ENCODE measurements at places on chromosomes 6 and 20.

- no peak for DNase-seq
Measured at GRCh38 chr6:33905071-33905609, 101.3 kb upstream of the MLN start.

GRCh38 chr6:100664274-100665040 is 199.7 kb upstream of the SIM1 start:
- DNase-seq: no peak

DNA sequence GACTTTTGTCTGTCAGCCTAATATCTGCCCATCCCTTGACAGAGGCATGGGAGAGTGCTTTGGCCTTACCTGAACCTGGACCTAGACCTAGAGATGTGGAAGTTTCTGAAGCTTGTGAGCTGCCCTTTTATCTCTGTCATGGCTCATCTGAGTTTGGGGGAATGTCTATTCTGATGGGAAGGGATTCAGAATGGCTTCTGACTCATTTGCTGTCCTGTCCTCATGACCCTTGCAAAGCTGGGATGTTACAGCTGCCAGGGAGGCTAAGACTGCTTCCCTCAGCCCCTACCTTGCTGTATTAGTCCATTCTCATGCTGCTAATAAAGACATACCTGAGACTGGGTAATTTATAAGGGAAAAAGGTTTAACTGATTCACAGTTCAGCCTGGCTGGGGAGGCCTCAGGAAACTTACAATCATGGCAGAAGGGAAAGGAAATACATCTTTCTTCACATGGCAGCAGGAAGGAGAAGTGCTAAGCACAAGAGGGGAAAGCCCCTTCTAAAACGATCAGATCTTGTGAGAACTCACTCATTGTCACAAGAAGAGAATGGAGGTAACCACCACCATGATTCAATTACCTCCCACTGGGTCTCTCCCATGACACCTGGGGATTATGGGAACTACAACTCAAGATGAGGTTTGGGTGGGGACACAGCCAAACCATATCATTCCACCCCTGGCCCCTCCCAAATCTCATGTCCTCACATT is 252.2 kb downstream of the ERMARD start:
- no peak for DNase-seq

DNA sequence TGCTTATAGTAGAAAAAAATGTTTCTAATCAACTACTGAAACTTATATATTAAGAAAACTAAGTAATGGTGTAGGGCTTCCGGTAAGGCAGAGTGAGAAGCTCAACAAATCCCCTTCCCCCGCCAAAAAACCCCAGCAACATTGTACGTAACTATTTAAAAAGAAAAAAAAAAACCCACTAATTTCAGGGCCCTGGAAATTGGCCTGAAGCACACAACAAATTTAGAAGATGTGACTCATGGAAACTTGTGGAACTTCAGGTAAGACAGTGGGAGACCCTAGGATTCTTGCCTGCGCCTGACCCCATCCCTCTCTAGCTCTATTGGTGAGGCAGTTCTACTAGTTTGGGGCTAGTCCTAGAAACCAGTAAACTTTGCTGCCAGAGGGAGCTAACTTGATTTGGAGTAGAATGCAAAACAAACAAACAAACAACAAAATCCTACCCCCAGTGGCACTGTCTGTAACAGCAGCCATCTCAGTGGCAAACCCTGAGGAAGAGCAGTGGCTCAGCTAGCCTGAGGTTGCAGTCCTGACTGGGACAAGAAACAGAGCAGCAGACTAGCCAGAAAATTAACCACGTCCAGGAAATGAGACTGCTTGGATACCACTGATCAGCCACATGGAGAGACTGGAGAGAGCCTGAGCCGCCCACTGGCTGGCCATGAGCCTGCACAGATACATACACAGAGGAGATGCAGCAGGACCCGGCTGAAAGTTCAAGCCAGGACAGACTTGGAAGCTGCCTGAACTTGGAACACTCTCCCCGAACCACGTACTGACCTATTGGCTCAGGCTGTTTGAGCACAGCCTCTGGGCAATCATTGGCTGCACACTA is 135.1 kb downstream of the TBXT start:
- no peak for DNase-seq

DNA sequence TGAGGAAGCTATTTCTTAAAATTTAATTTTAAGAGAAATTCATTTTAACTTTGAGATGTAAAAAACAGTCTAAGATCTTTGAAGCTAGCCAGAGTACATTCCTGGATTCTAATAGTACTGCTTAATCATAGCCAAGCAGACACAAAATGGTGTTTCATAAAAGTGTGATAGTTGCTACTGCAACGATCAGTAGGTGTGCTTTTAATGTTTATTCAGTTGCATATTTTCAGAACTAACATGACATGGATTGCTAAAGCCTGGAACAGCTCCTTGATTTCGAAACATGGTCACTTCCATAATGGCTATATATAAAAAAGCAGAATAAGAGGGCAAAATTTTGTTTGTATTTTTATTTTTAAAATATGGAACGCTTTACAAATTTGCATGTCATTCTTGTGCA is 35.5 kb downstream of the SESN1 start:
- peak; percentile 39 for DNase-seq

DNA sequence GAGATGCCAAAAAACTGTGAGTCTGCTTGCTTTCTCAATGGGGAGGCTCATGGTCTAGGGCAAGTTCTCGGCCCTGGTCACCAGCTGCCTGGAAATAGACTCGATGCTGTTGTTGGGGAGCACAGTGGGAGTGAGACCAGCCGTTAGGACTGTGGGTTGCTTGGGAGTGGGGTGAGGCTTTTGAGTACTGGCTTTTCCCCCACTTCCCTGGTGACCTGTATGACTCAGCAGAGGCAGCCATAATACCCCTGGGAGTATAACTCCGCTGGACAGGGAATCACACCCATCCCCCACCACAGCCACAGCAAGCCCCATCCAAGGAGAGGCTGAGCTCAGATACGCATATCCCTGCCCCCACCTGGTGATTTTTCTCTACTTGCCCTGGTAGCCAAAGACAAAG is 48.9 kb upstream of the OGFRL1 start:
- no peak for DNase-seq

GRCh38 chr20:50434321-50434652 is 75.9 kb upstream of the PTPN1 start:
- DNase-seq: no peak

GRCh38 chr6:143822584-143823024 is 20.5 kb upstream of the LTV1 start:
- no peak for DNase-seq

DNA sequence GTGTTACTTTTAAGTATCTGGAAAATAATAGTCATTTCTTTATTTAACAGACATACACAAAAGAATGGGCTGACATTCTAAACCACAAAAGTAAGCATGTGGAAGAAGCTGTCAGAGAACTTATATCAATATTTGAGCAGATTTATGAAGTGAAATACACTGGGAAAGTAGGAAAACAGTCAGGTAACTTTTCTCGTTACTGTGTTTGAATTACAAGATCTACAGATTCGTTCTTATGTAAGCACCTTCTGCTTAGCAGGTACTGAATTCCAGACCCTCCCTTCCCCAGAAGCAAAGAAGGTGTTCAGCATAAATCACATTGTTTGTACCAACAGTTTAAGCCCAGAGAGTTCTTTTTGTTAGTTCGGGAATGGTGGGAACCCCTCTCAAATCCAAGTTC is 88.0 kb downstream of the DNAH8 start:
- no peak for DNase-seq

GRCh38 chr6:146423452-146423851 is 120.2 kb upstream of the RAB32 start:
- no peak for DNase-seq

GRCh38 chr20:22775671-22776139 is 191.3 kb upstream of the FOXA2 start:
- DNase-seq: peak; percentile 38

DNA sequence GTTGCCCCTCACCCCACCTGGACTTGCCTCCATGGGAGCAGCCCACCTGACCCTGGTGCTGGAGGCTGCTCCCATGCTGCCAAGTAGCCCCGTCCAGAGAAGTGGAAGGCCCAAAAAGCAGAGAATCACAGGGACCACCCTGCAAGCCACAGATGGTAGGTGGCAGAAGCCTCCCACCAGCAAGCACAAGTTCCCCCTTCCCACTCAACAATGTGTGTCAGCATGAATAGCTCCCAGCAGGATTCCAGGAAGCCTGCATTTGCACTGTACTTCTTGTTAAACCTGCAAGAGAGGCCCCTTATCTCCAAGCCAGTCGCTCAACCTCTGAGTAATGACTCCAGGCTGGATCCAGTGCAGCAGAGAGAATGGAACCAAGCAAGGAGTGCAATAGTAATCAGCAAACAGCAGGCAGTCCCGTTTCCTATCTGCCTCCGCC is 180.8 kb upstream of the CST7 start:
- DNase-seq: no peak

DNA sequence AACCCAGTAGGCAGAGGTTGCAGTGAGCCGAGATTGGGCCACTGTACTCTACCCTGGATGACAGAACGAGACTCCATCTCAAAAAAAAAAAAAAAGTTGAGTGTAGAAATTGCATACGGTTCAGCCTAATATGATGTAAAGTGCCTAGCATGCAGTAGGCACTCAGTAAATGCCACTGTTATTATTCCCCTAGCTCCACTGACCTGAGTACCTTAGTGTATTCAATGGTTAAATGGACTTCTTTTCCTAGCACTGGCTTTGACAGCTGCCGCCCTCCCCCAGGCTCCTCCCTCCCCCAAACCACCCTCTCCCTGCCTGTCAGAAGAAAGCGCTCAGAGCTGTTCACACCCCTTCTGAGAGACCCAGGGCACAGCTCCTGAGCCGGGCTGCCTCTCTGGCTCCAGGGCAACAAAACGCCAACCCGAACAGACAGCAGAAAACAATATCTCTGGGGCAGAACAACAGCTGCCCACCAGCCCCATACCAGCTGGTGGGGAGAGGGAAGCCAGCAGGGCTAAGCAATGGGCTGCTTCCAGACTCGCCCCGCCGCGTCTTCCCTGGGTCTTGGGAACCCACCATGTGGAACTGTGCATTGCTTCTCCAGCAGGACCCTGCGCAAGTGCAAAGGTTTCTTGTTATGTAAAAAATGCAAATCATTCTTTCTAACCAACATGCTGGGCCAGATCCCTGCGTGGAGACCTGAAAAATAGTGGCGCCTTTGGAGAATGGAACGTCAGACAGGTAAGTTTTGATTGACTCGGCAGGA is 4.5 kb downstream of the CPNE5 start:
- no peak for DNase-seq

DNA sequence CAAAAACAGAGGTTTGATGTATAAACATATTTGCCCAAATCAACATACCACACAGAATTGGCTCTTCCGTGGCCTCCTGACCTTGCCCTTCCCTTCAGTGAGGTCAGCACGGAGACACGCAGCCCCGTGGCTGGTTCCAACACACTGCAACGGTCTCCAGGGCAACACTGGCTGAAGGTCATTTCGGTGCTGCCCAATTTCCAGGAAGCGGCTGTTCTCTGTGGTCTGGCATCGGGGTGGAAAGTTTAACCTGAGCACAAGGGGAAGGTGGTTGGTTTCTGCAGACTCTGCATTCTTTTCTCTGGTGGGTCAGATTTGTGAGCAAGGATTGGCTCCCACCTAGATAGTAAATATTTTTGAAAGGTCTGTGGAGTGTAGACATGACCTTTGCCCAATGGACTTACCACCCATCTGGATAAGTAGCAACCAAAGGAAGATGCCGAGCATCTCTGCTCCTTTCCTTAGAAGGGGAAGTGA is 177.6 kb upstream of the PHACTR1 start:
- DNase-seq: peak; percentile 79

Measured in HepG2 (cell line).